ENCODE measurements at places on chromosomes 7 and 10.

DNA sequence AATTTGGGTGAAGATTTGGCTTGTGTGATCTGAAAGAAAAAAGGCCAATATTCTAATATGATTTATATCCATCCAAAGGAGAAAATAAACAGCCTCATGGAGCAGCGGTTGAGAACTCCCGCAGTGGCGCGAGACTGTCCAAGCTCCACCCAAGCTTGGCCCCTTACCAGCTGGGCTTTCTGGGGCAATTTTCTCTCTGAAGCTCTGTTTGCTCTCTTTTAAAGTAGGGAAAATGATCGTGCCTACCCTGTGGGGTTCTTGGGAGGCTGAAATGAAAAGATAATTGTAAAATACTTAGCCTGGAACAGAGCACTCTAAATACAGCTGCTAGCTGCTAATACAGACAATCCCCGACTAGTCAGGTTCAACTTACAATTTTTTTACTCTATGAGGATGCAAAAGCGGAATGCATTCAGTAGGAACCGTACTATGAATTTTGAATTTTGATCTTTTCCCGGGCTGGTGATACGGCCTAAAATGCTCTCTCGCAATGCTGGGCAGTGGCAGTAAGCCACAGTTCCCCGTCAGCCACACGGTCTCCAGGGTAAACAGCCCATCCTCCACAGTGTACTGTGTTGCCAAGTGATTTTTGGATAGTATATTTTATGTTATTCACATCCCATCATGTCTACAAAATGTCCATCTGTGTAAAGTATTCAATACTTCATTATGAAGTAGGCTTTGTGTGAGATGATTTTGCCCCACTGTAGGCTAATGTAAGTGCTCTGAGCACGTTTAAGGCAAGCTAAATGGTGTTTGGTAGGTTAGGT lies 137.7 kb downstream of the CHN2 start:
- DNase-seq = no peak

GRCh38 chr7:66219805-66220204 lies 14.7 kb downstream of the TPST1 start:
- no peak for DNase-seq

- no peak for DNase-seq
Observed at GRCh38 chr7:47553309-47553708, 28.6 kb downstream of the TNS3 start.

DNA sequence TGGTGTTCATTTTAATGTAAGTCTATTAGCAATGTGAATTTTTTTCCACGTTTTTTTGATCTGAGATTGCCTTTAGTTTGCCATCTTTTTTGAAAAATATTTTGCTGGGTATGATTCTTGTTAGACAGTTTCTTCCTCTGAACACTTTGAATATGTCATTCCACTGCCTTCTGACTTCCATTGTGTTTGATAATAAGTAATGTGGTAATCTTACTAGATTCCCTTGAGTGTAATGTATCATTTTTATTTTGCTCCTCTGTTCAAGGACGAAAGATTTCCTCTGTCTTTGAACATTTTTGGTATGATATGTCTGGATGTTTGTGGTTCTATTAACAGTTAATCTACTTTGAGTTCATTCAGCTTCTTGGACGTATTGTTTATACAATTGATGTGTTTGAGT lies 371.4 kb downstream of the SUGCT start:
- DNase-seq = no peak

- no peak for DNase-seq
Observed at GRCh38 chr10:59362144-59362958, at the start of gene FAM13C. Gene FAM13C, minus strand, starts transcription at chr10:59362549. Its CDS starts 89 bp downstream, at chr10:59362460.

DNA sequence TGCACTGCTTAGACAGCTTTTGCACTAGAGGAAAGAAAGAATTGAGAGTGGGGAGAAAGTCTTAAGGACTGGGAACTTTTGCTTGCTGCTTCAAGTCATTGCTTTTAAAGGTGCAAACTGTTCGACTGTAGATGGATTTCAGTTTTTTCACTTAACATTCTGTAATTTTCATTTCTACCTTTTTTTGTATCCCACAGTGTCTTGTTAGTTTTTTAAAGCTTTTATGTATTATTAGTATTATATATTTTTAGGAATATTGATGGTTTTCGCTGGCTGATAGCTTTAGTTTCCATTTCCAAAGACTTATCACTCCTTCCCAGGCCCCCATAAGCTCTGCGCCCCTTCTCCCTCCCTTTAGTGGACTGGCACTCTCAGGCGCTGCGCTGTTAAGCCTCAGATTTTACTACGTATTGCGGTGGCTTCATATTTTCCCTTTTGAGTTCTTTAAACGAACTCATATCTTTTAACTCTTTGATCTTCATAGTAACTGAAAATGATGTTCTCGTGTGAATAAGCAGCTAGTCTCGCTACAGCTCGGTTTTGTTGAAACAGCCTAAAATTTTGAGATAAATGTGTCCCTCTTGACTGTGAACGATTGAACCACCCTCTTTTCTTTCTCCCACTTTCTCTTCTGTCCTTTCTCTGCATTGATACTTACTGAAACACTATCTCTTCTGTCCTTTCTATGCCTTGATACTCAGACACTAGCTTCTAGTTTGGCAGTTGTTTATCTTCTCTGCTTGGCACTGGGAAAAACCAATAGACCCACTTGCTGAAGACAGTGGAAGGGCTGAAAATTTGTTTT lies 2.5 kb upstream of the ETV1 start:
- no peak for DNase-seq

DNA sequence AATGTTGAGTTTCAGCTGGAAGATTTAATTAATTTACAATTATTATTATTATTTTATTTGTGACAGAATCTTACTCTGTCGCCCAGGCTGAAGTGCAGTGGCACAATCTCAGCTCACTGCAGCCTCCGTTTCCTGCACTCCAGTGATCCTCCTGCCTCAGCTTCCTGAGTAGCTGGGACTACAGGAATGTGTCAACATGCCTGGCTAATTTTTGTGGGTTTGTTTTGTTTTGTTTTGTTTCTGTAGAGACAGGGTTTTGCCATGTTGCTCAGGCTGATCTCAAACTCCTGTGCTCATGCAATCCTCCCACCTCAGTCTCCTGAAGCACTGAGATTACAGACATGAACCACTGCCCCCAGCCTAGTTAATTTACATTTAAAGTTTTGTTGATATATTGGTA lies 93.8 kb upstream of the MEOX2 start:
- DNase-seq = no peak

DNA sequence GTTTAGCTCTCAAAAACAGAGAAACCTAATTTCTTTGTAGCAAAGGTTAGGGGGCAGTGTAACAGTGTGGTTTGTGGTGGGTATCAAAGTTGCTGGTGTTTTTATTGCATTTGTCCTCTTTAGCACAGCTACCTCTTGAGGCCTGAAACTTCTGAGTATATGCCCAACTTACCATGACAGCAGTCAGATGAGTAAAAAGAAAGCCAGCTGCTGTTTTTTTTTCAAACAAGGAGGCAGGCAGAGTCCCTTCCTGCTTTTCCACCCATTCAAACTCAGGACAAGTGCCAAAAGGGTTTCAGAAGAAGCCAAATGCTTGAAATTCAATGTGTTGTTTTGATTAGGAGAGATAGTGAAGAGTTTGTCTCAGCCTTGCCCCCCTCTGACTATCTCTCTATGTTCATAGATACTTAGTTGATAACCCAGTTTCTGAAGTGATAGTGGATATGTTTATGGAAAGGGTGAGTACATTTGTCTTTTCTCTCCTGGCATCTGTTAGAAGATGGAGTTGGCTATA lies 23.1 kb downstream of the GBF1 start:
- no peak for DNase-seq

DNA sequence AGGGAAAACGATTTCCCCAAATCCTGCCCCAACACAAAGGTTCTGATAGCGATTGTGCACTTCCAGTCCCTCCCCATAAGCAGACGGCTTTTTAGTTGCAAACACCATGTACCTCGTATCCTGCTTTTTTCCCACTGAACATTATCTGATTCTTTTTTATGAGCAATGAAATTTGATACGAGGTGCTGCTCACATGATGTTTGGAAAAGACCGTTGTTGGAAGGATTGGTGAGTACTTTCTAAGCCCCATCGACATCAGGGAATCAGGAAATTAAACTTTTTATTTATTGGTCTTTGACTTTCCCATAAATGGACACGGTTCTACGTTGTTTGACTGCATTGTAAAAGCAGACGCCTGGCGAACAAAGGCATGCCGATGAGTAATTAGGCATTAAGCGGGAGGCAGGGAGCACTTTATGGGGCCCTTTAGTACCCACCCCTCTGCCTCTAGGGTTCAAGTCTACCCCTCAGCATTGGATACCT lies 49.4 kb downstream of the TEX36 start:
- no peak for DNase-seq

- no peak for DNase-seq
Observed at GRCh38 chr7:40348126-40348728, 213.4 kb downstream of the SUGCT start.

GRCh38 chr10:3785851-3786271 lies 852 bp upstream of the KLF6 start:
- no peak for DNase-seq

DNA sequence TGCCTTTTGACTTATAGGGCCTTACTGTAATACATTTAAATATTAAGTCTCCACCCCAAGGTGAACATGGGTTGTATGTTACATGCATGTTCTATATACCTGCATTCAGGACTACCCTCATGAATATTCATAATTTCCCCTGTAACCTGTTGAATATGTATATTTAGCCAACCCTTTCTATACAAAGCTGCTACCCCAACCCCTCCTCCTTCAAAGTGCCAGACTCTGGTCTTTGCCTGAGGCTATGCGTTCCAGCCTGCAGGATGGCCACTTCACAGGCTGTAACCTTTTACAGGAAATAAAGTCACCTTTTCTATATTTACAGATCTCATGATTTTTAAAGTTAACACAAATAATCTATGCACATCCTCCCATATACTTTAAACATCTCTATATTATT lies 10.1 kb upstream of the UNC5B start:
- DNase-seq = no peak

DNA sequence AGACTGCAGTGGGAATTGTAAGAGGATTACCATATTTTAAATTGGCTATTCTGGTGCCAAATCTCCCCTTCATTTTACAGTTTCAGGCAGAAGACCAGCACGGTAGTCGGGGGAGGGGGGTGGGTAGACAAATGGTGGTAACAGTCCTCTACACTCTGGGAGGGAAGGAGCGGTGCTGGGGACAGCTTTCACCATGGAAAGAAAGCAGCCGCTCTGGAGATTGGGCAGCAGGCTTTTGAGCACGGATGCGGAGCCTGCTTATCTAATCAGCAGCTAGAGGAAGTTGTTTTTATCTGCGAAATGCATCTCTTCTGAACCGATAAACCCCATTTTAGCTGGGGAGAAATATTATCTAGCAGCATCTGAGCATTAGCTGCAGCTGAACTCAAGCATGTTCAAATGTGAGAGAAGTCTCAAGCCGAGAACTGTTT lies 28.7 kb downstream of the IKZF1 start:
- DNase-seq = no peak

- no peak for DNase-seq
Observed at GRCh38 chr10:104681485-104681884, 40.4 kb downstream of the SORCS3 start.

- DNase-seq = no peak
Observed at GRCh38 chr10:88494537-88494936, 88.6 kb downstream of the RNLS start.

DNA sequence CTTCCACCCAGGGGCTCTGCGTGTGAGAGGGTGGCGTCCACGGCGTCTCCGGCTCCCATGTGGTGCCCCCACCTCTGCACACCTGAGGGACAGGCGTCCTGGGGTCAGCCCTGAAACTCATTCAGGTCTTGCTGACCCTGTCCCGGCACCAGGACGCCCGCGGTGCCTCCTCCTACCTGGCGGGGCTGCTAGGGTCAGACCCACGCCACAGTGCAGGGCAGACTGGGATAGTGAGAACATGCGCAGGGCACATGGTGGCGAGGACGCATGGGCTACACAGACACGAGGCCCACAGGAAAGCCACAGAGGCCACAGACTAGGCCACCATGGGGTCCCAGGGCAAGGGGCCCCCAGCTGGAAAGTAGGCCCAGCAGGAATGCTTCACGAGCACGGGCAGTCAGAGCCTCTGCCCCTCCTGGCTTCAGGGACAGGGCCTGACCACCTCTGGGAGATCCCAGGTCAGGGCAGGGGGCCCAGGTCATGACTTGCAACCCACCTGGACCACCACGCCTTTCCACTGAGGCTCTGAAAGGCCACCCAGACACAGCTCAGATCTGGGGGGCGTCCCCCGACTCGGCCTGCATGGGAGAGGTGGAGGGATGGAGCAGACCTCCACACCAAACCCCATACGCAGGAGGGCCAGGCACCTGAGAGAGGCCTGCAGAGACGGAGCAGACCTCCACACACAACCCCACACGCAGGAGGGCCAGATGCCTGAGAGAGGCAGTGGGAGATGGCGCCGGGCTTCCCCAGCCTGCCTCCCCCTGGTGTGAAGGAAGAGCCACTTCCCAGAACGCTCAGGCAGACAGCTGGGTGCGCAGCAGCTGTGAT lies 188.6 kb downstream of the ELFN1 start:
- no peak for DNase-seq

GRCh38 chr10:110861930-110862649 lies 9.6 kb upstream of the PDCD4 start:
- DNase-seq = no peak

- no peak for DNase-seq
Observed at GRCh38 chr10:1417574-1417973, 319.8 kb downstream of the ADARB2 start.

DNA sequence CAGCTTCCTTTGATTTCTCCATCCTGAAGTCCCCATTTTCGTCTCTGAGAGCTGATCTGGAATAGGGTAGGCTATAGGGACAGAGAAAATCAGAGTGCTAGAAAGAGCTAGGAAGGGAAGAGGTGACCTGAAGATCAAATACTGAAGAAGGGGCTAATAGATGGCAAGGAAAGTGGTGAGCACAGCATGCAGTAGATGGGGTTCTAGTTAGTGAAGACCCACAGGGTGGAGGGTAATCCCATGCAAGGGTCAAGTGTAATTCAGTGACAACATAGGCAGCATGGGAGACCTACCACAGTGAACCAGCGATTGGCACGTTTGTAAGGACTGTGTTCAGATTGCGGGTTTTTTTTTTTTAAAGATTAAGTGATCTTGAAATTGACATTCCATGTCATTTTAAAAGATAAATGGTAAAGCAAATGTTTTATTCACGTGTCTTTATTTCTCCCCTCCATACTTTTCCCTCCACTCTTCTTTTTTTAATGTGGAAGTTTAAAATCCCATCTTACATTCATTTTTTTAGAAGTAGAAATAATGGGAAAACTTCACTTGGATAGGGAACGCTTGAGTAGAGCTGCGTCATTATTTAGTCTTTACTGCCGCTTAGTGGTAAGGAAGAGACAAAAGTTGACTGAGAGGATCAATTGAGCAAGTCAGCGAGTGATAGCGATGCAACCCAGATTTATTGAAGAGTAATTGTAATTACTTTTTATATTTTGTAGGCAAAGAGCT lies 21.0 kb upstream of the ABI1 start:
- DNase-seq = no peak

- DNase-seq = no peak
Observed at GRCh38 chr7:105711726-105712402, 130.6 kb upstream of the EFCAB10 start.

- no peak for DNase-seq
Observed at GRCh38 chr7:99831595-99831994, 3.8 kb downstream of the CYP3A43 start.

- DNase-seq = no peak
Observed at GRCh38 chr10:72687035-72687434, 4.9 kb upstream of the MCU start.

All from activated T-cell treated with anti-CD3 and anti-CD28 coated beads for 48 hours (primary cell).